ENCODE measurements at places on chromosomes 13 and 19.

DNA sequence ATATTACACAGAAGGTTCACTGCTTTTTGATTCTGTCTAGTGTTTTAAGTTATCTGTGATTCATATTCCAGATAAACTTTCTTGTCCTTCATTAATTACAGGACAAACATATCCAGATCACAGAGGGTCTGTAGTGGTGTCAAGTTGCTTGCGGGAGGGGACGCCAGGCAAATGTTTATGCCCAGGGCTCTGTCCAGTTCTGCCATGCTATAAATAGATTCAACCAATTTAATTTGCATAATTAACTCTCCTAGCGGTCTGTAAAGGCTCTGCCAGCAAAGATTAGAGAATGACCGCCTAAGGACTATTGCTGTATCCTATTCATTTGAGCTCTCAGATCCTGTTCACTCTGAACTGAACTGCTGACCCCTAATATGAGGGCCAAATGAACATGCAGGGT lies 59.7 kb upstream of the TRPC4 start:
- DNase-seq: no peak

GRCh38 chr13:51397262-51397941 lies 55.4 kb downstream of the INTS6 start:
- DNase-seq: no peak

DNA sequence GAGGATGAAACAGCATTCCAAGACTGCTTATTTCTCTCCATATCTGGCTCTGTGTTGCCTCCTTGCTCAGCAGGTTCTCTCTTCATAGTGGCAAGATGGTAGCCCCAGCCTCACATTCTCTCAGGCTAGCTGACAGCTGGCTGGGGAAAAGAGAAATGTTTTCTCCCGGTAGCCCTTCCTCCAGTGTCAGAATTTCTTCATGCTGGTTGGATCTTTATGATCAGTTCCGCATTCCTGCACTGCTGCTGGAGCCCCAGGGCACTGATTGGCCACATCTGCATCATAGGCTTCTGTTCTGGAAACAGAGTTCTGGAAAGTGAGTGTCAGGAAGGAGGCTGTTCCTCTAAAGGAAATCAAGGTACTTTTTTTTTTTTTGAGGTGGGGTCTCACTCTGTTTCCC lies 24.6 kb downstream of the POP4 start:
- DNase-seq: no peak

GRCh38 chr13:90947976-90948375 lies 399.5 kb upstream of the MIR17HG start:
- no peak for DNase-seq

DNA sequence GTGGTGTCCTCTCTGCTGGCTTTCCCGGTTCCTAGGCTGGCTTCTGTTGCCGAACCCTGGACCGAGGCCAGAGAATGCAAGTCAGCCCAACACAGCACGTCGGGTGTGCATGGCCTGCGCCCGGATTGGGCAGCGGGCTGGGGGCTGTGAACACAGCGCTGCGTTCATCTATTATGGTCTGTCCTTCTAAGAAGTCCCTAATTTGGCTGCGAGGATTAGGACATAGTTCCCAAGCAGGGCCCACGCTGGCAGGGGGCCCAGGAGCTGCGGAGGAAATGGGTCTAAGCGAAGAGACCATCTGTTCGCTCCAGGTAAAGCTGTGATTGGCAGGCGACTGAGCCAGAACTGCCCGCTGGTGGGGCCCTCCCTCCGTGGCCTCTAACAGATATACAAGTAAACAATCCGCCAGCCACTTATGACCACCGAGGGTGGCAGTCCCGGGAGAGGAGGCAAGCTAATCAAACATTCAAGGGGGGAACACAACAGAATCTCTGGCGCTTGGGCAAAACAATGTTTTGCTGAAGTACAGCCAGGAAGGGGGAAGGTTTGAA lies 6.0 kb downstream of the SYCE2 start:
- no peak for DNase-seq

DNA sequence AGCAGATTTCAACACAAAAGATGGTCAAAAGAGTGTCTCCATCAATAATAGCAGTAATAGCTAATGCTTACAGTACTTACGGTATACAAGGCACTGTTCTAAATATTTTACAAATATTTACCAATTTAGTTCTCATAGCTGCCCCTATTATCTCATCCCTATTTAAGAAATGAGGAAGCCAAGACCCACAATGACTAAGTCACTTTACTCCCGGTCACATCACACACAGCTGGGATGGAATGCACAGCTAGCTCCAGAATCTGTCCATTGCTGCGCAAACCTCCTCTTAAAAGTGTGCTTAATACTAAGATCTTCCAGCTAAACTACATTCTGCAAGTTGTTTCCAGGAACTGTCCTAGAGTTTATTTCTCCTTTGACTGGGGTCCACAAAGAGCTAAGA lies 63.4 kb downstream of the RAP2A start:
- no peak for DNase-seq
